ENCODE measurements at places on chromosomes 11 and 22. TPM values are rescaled to one million over a fixed set of nuclear protein-coding genes. Genes with fewer than 3 reads are reported as not detected.

The TMPRSS5 gene
- total RNA-seq: 2.0 TPM

The TMEM86A gene
- total RNA-seq: 4.2 TPM

The GLB1L3 gene
- 0.49 TPM for total RNA-seq

The MAP6 gene
- 77.9 TPM for total RNA-seq

The C11orf91 gene
- total RNA-seq: not detected

The MYOD1 gene
- not detected for total RNA-seq

The ARHGAP8 gene
- 1.7 TPM for total RNA-seq

The CCND1 gene
- 10.8 TPM for total RNA-seq

The ROM1 gene
- 1.7 TPM for total RNA-seq

The IRAG1 gene
- total RNA-seq: 0.98 TPM

The TENM4 gene
- total RNA-seq: 80.6 TPM

The KRTAP5-8 gene
- not detected for total RNA-seq

The BCO2 gene
- 2.2 TPM for total RNA-seq

The LDLRAD3 gene
- 36.4 TPM for total RNA-seq

The PATE4 gene
- total RNA-seq: not detected

The C11orf42 gene
- total RNA-seq: not detected

The LMO2 gene
- total RNA-seq: 13.5 TPM

The KRTAP5-7 gene
- not detected for total RNA-seq
